A375 (cell line): ENCODE measurements at places on chromosomes 3 and 15. TPM values are rescaled to one million over a fixed set of nuclear protein-coding genes. Genes with fewer than 3 reads are reported as not detected.

Gene PPM1L
- 1.5 and 1.6 TPM in 2 replicates for total RNA-seq

Gene AHSG
- total RNA-seq = not detected in 2 replicates

Gene ERICH6
- total RNA-seq = not detected in 2 replicates

Gene ARL6IP5
- 35.1 and 37.7 TPM in 2 replicates for total RNA-seq

Gene C3orf85
- total RNA-seq = not detected in 2 replicates

Gene FOXL2
- total RNA-seq = not detected in 2 replicates

Gene CCK
- 0.80 and 1.4 TPM in 2 replicates for total RNA-seq

Gene TRAIP
- 11.6 and 16.4 TPM in 2 replicates for total RNA-seq

Gene STAC
- 7.3 and 11.9 TPM in 2 replicates for total RNA-seq

Gene STRC
- 0.21 TPM in 1 of 2 replicates, not detected in the other for total RNA-seq

Gene ZNF80
- total RNA-seq = not detected in 2 replicates

Gene KBTBD12
- total RNA-seq = not detected in 2 replicates

Gene CNTN4
- 5.1 and 5.8 TPM in 2 replicates for total RNA-seq

Gene RTP1
- not detected in 2 replicates for total RNA-seq
